HEK293T (cell line): ENCODE measurements at places on chromosomes 16 and 17.

DNA sequence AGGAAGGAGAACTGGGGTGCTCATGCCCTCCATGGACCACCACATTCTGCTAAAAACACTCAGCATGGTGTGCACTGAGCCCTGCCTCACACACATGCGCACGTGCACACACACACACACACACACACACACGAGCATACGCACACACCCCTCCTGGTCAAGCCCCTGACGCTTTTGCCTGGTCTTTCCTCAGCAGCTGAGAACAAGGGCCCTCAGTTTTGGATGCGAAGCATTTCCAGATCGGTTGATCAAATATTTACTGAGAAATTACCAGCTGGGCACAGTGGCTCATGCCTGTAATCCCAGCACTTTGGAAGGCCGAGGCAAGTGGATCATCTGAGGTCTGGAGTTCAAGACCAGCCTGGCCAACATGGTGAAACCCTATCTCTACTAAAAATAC lies 20.1 kb upstream of the RAI1 start:
- DNase-seq, result no peak

GRCh38 chr16:85916141-85916890 lies 17.4 kb downstream of the IRF8 start:
- DNase-seq, result no peak

DNA sequence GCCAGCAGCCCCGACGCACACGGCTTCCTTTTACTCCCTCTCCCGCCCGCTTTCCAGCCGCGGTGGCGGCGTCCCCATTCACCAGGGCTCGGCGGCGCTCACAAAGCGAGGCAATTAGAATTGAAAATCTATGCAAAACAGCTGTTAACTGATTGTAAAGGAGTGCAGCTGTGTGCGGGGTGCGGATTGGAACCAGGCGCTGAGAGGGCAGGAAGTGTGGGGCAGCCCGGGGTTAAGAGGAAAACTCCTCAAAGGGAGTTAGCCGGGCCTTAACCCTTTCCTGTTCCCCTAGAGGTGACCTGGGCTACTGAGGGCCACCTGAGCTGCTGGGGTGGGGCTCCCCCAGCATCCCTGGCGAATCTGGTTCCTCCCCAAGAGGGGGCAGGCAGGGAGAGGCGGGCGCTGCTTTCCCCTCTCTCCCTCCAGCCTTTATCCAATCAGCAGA lies 5.8 kb upstream of the GSE1 start:
- DNase-seq, result no peak

DNA sequence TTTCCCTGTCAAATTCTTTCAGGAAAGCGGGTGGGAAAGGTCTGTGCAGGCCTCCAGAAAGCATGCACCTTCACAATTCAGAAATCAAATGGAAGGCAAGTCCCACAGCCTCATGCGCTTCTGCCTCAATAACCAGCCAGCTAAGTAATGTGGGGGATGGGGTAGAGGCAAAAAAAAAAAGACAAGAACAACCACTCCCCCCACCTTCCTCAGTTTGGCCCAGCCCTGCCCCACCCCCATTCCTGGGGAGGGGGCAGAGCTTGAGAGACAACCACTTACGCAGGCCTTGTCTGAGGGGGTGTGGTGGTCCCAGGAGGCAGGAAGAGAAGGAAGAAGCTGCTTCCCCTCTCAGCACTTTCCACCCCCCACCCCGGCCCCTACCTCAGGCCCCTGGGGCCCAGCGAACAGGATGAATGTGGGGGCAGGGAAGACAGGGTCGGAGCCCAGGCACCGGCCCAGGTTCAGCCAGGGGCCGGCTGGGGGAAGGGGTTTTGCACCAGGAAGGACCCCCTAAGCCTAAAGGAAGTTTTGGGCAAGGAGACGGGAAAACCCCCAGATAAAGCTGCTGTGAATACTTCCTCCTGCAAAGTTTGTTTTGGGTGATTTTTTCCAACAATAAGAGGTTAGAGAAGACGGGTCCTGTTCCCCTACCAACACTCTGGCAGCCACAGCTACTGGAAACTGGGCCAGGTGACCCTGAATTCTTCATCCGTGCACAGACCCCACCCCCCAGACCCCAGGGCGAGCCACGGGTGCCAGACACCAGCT lies 1.2 kb downstream of the JUP start:
- DNase-seq, result no peak

- DNase-seq, result no peak
Measured at GRCh38 chr17:38450557-38451029, 22.3 kb downstream of the ARHGAP23 start.

DNA sequence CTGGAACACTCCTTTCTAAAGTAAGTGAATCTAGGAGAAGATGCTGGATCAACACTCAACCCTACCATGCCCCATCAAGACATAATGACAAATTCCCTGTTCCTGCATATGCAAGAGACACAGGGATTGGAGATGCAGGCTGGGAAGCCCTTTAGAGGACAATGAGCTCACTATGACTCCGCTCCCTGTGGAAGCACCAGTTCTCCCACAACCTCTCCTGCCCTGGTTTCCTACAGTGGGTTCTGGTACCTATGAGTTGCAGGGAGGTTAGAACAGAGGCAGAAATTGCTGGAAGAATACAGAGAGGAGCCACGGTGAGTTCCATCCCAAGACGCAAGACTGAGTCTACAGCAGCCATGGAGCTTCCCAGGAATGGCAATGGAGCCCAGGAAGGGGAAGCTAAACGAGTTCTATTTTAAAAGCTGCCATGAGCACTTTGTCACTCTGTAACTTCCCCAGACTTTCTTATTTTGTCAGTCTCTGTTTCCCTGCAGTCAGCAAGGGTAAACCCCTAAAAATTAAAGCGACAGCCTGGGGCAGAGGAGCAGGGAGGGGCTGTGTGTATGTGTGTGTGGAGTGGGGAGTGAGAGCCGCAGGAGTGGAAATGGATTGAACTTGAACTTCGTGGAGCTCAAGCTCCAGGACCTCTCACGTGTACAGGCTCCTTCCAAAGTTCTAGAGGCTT lies 42.3 kb upstream of the PIK3R6 start:
- DNase-seq, result no peak

GRCh38 chr17:74745548-74746177 lies 2.8 kb upstream of the NHERF1 start:
- DNase-seq, result no peak

DNA sequence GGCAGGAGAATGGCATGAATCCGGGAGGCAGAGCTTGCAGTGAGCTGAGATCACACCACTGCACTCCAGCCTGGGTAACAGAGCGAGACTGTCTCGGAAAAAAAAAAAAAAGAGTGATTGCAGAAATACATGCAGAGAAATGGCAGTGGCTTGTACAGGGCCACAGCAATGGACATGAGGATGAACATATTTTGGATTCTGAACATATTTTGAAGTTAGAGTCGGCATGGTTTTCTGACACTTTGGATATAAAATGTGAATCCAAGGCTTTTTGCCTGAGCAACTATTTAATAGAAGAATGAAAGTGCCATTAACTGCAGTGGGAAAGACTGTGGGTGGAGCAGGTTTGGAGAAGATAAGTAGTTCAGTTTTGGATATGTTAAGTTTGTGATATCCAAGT lies 35.8 kb downstream of the CPD start:
- no peak for DNase-seq

- DNase-seq, result no peak
Measured at GRCh38 chr17:45357364-45357997, 40.7 kb upstream of the MAP3K14 start.

GRCh38 chr17:11331547-11332513 lies 90.8 kb downstream of the SHISA6 start:
- DNase-seq, result no peak

- no peak for DNase-seq
Measured at GRCh38 chr16:85202631-85203461, 90.6 kb upstream of the CIBAR2 start.

DNA sequence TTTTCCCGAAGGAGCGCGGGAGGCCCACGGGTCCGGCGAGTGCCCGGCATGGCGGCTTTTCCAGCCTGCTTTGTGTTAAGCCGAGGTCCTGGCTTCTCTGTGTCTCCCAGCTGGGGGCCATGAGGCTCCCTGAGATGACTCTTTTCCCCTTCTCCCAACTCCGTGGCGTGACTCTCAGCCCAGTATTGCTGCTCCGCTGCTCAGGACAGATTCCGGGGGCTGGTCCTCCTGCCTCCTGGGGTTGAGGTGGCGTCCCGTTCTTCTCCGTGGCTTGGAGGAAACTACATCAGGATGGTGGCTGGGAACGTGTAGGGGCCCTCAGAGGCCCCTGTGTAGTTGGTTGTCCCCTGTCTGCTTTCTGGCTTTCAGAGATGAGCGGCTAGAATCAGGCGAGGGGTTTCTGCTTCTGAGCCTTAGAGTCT lies 951 bp downstream of the GPS1 start:
- no peak for DNase-seq

- DNase-seq, result no peak
Measured at GRCh38 chr17:13597723-13598347, 3.9 kb downstream of the HS3ST3A1 start.

DNA sequence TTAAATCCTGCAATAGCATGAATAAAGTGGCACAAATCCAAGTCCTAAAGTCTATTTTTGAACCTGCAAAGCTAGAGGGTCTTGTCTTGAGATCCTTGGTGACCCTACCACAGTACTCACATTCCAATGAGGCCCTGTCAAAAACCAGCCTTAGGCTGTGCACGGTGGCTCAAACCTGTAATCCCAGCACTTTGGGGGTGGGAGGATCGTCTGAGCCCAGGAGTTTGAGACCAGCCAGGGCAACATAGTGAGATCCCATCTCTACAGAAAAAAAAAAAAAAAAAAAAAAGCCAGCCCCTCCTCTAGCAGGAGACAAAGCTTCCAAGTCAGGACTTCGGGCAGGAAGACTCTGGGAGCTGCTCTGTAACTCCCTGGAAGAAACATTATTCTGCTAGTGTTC lies 16.3 kb downstream of the CYTH1 start:
- DNase-seq, result no peak

- DNase-seq, result no peak
Measured at GRCh38 chr17:53142890-53143289, 679.8 kb upstream of the KIF2B start.

DNA sequence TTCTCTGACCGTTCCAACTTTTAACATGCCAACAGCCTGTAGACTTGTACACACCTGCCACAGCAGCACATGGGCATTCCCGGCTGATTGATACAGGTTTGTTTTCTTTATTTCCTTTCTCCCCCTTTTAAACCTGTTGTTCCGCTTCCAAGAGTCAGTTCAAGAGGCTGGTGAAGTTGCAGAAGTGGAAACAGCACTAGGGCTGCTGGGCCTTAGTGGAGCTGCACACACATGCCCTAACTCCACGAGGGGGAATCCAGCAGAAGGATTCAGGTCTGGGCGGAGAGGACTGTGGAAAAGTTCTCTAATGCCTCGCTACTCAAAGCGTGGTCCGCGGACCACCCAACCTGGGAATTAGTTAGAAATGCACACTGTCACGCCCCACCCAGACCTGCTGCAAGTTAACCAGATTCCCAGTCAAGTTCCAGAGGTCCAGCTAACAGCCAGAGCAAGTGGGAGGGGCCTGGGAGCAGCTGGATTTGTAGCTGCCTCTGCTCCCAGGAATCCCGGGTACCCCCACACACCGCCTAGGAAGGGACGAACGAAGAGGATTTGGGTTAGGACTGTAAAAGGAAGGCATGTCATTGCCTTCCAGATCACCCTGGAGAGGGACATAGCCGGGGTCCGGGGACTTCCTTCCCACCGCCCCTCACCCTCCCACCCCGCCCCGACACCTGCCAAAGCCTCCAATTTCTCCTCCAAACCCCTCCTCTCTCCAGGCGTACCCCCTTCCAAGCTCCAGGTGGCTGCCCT lies 542 bp downstream of the SLC39A11 start:
- peak; percentile 39 for DNase-seq

DNA sequence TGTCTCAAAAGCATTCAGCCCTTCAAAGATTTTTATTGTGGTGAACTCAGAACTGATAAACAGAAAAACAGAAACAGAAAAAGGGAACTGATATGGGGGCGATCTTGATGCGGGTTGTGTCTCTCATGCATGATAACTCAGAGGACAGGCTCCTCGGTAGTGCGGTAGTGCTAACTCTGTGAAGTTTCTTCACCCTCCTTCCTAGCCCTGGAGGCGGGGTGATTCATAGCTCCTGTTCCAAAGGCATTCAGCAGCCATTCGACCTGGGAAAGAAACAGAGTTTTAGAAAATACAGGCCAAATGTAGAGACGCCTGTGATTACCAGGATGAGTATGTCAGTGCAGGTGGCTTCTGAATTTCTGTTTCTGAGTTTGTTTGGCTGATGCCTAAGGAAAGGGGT lies 5.5 kb upstream of the MAF start:
- no peak for DNase-seq

- DNase-seq, result no peak
Measured at GRCh38 chr16:1930338-1930720, 12.1 kb upstream of the HS3ST6 start.

DNA sequence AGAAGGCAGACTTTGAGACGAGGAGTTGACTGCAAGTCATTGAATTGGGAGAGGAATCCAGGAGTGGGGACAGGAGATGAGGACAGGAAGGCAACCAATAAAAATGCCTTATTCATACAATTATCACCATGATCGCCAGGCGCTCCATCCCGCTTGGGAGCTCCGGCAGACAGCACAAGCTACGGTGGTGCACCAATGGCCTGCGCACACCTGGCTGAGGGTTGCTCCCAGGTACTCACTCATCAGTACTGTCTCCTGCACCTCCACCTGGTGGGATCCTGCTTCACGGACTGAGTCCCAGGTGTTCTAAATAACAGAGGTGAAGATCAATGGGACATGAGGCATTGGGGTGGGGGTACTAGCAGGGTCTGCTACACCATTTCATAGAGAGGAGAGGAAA lies 160.0 kb upstream of the TNRC6C start:
- DNase-seq, result no peak

DNA sequence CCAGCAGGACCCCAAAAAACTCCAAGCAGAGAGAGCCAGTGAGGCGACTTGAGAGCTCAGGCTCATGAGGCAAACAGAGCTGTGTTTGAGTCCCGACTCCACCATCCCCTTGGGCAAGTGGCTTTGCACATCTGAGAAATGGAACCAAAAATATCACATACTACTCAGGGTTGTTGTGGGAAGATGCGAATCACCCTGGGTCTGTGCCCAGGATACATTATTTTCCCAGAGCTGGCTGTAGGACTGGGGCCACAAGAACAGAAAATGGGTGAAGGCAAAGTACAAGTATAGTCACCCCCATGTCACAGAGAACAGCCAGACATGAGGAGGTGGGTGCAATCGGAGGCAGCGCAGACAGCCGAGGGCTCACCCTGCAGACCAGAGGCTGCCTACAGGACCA lies 127.3 kb downstream of the GAS7 start:
- no peak for DNase-seq

DNA sequence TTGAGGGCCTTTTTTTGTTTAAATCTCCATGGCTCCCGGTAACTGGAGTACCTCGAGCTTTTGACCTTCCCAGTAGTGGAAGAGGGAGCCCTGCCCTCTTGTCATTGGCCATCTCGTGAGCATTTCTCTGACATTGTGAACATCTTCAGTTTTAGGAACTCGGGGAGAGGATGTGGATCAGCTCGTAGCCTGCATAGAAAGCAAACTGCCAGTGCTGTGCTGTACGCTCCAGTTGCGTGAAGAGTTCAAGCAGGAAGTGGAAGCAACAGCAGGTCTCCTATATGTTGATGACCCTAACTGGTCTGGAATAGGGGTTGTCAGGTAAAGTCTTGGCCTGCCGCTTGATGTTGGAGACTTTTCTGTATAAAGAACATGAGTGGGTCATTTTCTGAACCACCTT lies 24.3 kb downstream of the NTAN1 start:
- no peak for DNase-seq
